ENCODE measurements at places on chromosomes 2 and 18.
A peak's percentile ranks its signal among the peaks of the same experiment; 100 is the strongest.

DNA sequence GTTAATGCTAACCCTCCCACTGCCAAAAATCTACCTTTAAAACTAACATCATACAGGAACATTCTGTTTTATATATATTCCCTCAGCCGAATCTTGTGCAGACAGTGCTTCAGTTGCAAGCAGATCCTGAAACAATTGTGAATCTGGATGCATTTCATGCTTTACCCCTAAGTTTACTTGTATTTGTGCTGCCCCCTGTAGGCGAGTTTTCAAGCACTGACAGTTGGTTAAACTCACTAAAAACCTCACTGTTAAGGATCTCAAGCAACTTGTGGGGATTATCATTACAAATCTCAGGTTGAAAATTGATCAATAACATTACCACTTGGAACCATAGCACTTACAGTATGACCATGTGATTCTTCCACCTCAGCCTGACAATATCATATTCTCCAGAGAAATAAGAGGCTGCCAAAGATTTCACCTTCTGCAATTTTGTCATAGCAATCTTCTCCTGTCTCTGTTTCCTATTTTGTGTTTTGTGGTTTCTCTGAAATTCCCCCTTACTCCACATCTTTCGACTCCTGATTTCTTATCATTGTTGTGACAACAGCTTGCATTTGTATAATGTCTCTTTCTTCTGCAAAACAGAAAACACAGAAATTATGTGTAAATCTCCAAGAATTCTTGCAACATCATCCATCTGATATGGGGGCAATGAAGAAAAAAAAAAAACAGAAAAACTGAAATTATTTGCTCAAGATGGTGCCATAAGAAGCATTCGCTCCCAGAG is 354.6 kb upstream of the SETBP1 start:
- peak; percentile 20 for DNase-seq

DNA sequence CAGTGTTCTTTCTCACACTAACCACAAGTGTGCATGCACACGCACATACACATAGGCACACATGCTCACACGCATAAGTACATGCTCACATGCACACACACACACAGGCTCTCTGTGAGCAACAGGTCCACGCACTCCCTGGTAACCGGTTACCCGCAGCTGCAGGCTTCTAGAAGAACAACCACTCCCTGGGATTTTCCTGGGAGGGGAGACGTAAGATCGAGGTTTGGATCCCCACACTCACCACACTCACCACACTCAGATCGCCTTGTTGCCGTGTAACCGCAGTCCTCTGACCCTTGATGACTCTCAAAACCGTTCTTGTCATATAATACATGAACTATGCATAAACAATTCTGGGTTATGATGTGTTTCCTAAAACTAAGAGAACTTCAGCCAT is 42.2 kb downstream of the TTC32 start:
- no peak for DNase-seq

DNA sequence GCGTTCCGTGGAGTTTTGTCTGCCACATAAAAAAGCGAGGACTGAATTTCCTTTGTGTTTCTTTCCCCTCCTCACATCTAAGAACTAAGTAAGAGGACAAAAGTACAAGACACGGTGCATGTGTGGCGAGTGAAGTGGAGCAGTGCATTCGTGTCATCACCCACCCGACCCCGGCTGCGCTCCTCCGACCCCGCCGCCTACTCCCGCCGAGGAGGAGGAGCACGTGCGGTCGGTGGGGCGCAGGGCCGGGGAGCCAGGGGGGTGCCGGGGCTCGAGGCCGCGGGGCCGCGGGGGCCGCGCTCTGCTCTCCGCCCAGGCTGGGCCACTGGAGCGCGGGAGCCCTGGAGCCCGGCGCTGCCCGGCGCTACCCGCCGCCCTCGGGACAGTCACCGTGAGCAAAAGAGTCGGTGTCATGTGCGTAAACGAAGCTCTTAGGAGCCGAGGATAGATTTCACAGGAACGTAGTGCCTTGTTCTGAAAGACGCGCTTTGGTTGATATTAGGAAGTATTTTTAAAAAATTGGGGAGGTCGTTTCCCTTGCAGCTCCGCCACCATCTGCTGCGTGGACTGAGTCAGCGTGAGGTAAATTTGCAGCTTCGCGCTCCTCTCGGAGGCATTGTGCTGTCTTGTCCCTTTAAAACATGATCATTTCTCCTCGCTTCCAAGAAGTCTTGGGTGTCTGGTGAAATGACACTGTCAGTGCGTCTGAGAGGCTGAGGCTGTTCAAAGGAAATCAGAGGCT is 11.0 kb downstream of the TBR1 start:
- peak; percentile 7 for DNase-seq

GRCh38 chr2:71534826-71535225 is 81.5 kb downstream of the DYSF start:
- no peak for DNase-seq

GRCh38 chr2:200408428-200409316 is 101.2 kb downstream of the KCTD18 start:
- DNase-seq: no peak

DNA sequence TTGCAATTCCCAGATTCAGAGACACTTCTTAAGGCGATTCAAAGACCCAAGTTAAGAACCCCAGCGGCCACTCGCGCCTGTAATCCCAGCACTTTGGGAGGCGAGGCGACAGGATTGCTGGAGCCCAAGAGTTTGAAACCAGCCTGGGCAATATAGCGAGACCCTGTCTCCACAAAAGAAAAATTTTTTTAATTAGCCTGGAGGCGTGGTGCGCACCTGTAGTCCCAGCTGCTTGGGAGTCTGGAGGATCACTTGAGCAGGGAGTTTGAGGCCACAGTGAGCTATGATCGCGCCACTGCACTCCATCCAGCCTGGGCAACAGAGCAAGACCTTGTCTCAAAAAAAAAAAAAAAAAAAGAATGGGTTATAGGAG is 585 bp upstream of the ANAPC1 start:
- no peak for DNase-seq

DNA sequence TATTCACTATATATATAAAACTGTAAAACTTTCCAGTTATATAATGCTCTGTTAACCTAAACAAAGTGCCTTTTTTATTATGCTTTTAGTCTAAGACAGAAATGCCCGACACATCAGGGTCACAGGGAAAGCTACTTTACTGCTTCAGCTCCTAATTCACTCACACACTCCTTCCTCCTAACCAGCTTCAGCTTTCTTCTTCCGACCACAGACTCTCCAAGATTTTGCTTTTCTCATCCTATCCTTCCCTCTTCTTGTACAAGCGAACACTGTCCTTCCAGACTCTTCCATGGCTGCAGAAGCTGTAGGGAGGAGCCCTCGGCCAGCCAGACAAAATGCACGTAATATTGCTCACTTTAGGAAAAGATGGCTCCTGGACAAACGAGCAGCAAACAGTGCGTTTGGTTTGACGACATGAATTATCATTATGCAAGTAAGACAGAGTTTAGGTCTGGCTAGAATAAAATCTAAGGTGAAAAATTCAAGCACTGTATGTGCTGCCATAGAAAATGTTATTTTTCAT is 47.5 kb upstream of the HNRNPA3 start:
- no peak for DNase-seq

DNA sequence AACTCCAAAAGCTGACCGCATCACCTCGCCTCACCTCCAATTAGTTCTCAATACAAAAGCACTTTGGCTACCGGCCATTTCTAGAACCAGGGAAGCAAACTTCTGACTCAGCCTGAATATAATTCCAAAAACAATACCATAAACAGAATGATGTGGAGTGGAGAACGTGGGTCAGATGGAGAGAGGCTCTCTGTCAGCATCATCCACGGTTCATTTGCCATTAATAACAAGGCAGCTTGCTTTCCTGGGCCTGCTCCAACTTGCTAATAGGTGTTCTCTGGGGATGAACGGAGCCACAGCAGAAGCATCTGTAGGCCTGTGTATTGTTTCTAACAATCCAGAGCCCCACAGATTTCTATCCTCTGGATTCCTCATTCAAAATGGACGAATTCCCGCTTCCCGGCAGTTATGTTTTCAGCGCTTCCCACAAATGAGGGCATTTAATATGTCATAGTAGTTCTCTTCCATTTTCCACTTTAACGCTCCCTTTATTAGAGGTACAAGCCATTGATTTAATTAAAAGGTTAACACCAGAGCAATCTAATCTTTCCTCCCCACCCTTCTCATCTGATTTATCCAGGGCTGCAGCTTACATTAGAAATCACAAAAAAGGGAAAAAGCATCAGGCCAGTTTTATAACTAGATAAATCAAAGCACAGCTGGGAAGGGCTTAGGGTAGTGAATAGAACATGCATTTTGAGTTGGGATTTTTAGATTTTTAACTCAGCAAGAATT is 23.2 kb upstream of the CNTNAP5 start:
- DNase-seq: no peak

- no peak for DNase-seq
Observed at GRCh38 chr18:50611529-50611941, 51.6 kb downstream of the MAPK4 start.

DNA sequence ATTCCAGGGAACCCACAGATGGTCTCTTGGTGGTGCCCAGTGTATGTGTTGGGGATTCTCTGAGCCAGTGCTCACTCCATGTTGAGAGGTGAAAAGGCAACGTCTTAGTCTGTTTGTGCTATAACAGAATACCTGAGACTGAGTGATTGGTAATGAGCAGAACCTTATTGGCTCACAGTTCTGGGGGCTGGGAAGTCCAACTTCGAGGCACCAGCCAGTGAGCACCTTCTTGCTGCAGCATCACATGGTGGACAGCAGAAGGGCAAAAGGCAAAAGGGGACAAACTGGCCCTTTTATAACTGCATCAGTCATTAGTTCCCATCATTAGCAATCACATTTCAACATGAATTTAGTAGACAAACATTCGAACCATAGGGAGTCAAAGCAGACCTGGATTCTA is 81.0 kb upstream of the SP3 start:
- no peak for DNase-seq

Measured in activated CD4-positive, alpha-beta T cell treated with anti-CD3 and anti-CD28 coated beads, Interleukin-2, amount 50 U/mL, for 48 hours (primary cell).